Subcutaneous adipose tissue (tissue), 4 donors: ENCODE measurements at places on chromosomes 3 and 15. TPM values are rescaled to one million over a fixed set of nuclear protein-coding genes. Genes with fewer than 3 reads are reported as not detected.

Gene UQCRC1
- total RNA-seq, result 214 TPM

Gene RAD51
- 3.1 TPM for total RNA-seq

Gene PARP14
- 65.2 TPM for total RNA-seq

Gene TRAIP
- total RNA-seq, result 2.0 TPM

Gene MED12L
- total RNA-seq, result under 0.01 TPM

Gene GPR176
- 3.8 TPM for total RNA-seq

Gene FRMD4B
- total RNA-seq, result 34.9 TPM
